ENCODE measurements at places on chromosomes 2 and 18. TPM values are rescaled to one million over a fixed set of nuclear protein-coding genes. Genes with fewer than 3 reads are reported as not detected.

The IL36A gene
- not detected for total RNA-seq

The SP5 gene
- 0.63 TPM for total RNA-seq

The UGT1A3 gene
- total RNA-seq = not detected

The GRB14 gene
- 19.1 TPM for total RNA-seq

The SERPINB2 gene
- not detected for total RNA-seq

The FSHR gene
- total RNA-seq = not detected

The ICA1L gene
- total RNA-seq = 230 TPM

The SLC9A4 gene
- 0.63 TPM for total RNA-seq

The CD207 gene
- not detected for total RNA-seq

The MOCOS gene
- 0.31 TPM for total RNA-seq

The ZRANB3 gene
- total RNA-seq = 19.1 TPM

The IL1F10 gene
- total RNA-seq = not detected

The AQP12A gene
- total RNA-seq = not detected

The ANKRD44 gene
- total RNA-seq = 226 TPM

The RAB10 gene
- 130 TPM for total RNA-seq

The GPR148 gene
- total RNA-seq = not detected

Data from parietal lobe (tissue), 2 donors.